Stimulated activated CD4-positive, alpha-beta T cell treated with anti-CD3 and anti-CD28 coated beads, Interleukin-4, amount 100 ng/mL, for 4 hours (primary cell): ENCODE measurements at places on chromosomes 6 and 20.

DNA sequence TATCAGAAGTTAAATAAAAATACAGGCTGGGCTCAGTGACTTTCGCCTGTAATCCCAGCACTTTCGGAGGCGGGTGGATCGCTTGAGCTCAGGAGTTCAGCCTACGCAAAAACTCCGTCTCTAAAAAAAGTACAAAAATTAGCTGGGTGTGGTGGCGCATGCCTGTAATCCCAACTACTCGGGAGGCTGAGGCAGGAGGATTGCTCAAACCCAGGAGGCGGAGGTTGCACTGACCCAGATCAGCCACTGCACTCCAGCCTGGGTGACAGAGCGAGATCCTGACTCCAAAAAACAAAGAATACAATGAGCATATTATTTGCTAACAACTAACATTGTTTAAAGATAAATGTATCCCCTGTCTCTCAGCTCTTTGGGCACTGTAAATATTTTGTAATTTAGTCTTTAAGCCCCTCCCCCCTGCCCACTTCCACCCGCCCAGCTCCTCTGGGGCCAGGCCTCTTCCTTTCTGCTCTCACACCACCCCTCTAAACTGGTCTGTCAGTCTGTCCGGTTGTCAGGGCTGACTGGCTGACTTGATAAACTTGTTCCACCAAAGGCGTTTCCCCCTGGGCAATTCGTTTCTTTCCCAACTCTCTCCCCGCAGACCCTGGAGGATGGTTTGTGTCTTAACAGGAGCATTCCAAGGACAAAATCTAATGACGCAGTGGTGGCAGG is 62.4 kb upstream of the QKI start:
- DNase-seq: no peak

- DNase-seq: no peak
Observed at GRCh38 chr6:67687396-67687795, 947.7 kb upstream of the ADGRB3 start.

DNA sequence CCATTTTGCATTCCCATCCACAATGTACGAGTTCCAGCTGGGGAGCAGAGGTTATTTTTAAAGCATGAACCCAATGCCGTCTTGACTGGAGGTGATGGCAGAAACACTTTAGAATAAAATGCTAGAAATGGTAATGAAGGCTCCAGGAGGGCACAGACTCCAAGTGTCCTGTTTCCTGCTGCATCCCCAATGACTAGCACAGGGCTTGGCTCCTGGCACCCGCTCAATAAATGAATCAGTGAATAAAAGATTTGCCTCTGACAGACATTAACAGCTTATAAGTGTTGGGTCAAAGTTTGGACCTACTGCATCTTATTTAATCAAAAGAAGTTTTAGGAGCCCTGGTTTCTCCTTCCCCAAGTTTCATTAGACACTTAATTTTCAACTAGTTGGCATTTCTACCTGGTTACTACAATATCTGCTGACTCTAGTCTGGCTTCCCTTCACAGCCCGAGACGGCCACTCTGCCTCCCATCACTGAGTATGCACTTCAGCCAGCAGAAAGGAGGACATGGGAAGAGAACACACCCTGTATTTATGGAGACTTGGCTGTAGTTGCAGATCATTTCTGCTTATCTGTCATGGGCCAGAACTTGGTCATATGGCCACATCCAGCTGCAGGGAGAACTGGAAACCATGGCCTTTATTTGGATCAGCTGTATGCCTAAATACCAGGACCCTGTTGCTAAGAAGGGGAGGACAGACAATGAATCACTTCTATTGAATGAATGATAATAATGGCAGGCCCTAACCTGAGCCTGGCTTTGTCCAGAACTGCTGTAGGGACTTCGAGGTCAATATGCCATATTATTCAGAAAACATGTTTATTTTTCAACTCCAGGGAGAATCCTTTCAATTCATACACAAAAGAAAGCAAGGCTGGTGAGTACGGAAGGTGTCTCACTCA is 63.1 kb downstream of the TTI1 start:
- no peak for DNase-seq

- no peak for DNase-seq
Observed at GRCh38 chr6:81859884-81860283, 107.4 kb upstream of the TENT5A start.

GRCh38 chr6:24127316-24127715 is 1.3 kb downstream of the NRSN1 start:
- no peak for DNase-seq

DNA sequence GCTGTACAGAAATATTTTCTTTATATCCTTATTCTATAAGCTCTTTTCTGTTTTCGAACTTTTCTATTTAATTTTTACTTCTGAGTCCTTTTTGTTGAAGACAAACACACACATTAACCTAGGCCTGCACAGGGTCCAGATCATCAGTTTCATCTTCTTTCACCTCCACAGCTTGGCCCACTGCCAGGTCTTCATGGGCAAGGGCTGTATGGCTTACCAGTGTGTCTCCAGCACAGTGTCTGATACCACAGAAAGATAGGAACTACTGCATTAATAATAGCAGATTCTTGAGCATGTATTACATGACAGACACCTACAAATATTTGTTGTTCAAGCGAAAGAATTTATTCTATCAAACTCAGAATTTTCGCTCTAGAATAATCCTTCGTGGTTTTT is 24.4 kb downstream of the QKI start:
- DNase-seq: peak; percentile 12

GRCh38 chr6:163414117-163414945 is at the start of gene QKI:
TSS of gene QKI (plus strand) at chr6:163414718. CDS start at chr6:163415194, 476 bp downstream.
- DNase-seq: peak; percentile 86

DNA sequence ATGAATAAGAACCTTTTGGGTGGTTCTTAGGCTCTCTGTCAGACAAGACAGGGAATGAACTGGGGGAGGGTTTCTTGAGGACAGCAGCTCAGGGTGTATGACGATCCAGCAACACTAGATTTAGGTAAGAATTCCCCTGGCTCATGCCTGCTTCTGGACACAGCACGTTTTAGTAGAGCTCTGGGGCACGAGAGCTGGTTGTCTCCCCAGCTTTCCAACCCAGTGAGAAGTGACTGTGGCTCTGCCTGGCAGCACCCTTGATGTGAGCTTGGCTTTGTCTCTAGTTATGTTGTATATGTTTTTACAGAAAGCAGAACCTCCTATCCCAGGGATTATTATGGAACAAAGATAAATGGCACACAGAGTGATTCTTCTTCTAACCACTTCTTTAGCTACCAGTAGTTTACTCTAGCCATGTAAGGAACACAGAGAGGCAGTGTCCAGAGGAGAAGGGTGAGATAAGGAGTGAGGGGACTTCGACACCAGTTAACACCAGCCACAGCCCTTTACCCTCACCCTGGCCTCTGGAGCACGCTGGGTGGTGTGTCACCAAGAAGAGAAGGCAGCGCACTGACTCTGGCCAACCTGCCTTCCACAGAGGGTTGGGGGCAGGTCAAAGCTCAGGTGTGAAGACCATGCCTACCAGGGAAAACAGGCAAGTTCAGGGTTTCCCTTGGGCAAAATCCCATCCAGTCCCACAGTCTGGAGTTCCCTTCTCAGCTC is 3.9 kb downstream of the APOBEC2 start:
- DNase-seq: no peak

GRCh38 chr6:46491201-46491627 is at the start of gene RCAN2:
TSS of gene RCAN2 (minus strand) at chr6:46491449.
- peak; percentile 8 for DNase-seq

GRCh38 chr6:14100966-14101365 is 16.6 kb upstream of the CD83 start:
- no peak for DNase-seq

DNA sequence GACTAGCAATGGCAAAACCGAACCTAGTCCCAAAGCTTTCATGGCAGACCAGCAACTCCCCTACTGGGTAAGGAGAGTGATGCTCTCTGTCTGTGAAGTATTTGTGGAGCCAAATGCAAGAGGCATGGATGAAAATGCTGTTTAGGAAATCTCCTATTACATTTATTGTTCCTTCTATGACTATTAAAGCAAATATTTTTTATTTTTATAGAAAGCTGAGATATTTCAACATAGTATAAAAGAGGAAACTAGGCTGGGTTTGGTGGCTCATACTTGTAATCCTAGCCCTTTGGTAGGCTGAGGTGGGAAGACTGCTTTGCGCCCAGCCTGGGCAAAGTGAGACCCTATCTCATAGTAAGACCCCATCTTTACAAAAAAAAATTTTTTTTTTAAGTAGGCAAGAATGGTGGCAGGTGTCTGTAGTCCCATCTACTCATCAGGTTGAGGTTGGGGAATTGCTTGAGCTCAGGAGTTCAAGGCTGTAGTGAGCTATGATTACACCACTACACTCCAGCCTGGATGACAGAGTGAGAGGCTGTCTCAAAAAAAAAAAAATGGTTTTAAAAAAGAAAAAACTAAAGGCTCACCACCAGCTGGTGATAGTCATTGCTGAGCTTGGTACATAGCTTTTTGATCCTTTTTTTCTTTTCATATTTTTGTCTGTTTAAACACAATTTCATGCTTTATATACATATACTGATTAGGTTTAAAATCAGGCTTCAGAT is 11.3 kb downstream of the KDM1B start:
- no peak for DNase-seq

GRCh38 chr6:67854098-67854497 is 781.0 kb upstream of the ADGRB3 start:
- DNase-seq: no peak

- DNase-seq: no peak
Observed at GRCh38 chr20:48126227-48126740, 341.0 kb upstream of the SULF2 start.

DNA sequence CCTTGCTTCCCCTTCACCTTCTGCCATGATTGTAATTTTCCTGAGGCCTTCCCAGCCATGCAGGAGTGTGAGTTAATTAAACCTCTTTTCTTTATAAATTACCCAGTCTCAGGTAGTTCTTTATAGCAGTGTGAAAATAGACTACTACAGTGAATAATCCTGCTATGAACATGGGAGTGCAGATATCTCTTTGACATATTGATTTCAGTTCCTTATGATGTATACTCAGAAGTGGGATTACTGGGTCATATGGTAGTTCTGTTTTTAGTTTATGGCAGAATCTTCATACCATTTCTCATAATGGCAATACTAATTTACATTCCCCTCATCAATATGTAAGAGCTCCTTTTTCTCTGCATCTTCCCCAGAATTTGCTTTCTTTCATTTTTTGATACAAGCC is 26.0 kb downstream of the PACRG start:
- no peak for DNase-seq
